Right forelimb (tissue), 1 donor: ENCODE measurements at places on chromosomes 6 and 20.
A peak's percentile ranks its signal among the peaks of the same experiment; 100 is the strongest.

- DNase-seq, result no peak
Observed at GRCh38 chr6:154786144-154786868, 53.1 kb downstream of the SCAF8 start.

- no peak for DNase-seq
Observed at GRCh38 chr6:93266116-93266817, 153.1 kb downstream of the EPHA7 start.

DNA sequence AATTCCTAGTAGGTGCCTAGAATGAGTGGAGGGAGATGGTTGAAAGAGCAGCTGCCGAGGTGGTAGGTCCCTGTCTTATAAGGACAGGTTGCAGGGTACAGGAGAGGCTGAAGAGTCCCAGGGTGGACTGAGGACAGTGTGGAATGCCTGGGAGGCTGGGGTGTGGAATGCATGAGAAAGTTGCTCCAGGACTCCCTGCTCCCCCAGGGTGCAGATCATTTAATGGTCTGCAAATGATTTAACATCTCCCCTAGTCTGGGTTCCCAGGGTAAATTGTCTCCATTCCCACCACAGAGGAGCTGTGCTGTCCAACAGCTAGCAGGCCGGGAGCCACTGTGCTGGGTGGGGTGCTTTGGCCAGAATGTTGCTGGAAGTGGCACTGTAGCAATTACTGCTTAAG is 76.0 kb downstream of the CD83 start:
- DNase-seq, result no peak

DNA sequence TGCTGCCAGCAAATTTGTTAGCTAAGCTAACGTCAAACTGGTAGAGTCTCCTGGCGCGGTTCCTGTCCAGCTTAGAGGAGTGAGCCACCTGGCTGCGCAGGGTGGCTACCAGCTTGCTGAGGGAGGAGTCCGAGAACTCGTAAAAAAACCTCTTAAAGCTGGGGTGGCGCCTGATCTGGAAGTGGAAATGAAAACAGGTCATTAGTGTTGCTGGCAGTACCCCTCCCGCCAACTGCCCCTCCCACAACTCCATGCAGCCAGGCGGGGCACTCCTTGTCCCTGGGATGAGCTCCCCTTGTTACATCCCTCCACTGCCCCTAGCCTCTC is 17.3 kb downstream of the BNIP5 start:
- peak; percentile 23 for DNase-seq

GRCh38 chr6:131309437-131309836 is 174.2 kb downstream of the AKAP7 start:
- DNase-seq, result no peak

GRCh38 chr6:35259948-35260590 is 534 bp downstream of the ZNF76 start:
- DNase-seq, result no peak

GRCh38 chr20:24743641-24744040 is 205.4 kb upstream of the CST7 start:
- DNase-seq, result no peak

- DNase-seq, result no peak
Observed at GRCh38 chr6:104754788-104755409, 104.8 kb downstream of the HACE1 start.

DNA sequence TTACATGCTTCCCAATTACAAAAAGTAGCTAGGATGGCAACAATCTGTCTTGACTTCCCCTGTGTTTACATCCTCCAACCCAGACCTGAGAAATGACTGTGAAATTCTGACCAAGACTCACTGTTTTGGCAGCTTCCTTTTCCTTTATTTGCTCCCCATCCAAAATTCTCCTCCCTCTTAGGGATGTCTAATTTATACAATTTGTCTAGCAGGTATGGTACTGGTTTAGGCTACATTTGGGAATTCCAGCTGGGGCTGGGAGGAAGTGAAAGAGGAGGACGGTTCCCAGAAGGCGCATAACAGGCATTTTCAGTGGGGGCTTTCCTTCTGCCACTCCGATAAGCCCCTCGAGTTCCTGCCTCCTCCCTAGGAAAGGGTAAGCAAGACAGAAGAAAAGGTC is 231.5 kb upstream of the BTBD3 start:
- no peak for DNase-seq

GRCh38 chr6:108677357-108677756 is 116.6 kb downstream of the FOXO3 start:
- no peak for DNase-seq

DNA sequence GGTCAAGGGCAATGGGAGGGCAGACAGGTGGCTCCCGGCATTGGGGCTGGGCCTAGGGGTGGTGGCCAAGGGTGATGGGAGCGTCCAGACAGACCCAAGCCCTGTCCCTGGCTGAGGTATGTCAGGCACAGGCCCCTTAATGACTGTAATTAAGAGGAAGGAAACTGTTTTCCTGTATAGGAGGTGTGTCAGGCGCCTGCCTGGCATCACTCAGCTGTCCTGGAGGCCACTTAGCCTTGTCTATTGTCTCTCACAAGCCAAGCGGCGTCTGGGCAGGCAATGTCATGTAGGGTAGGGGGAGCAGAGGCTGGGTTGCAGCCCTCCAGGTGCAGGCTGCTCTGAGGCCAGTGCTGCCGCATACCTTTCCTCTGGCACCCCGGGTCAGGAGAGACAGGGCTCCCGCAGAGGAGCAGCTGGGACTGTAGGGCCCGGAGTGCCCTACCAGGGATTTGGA is 3.9 kb upstream of the FAM83C start:
- no peak for DNase-seq

DNA sequence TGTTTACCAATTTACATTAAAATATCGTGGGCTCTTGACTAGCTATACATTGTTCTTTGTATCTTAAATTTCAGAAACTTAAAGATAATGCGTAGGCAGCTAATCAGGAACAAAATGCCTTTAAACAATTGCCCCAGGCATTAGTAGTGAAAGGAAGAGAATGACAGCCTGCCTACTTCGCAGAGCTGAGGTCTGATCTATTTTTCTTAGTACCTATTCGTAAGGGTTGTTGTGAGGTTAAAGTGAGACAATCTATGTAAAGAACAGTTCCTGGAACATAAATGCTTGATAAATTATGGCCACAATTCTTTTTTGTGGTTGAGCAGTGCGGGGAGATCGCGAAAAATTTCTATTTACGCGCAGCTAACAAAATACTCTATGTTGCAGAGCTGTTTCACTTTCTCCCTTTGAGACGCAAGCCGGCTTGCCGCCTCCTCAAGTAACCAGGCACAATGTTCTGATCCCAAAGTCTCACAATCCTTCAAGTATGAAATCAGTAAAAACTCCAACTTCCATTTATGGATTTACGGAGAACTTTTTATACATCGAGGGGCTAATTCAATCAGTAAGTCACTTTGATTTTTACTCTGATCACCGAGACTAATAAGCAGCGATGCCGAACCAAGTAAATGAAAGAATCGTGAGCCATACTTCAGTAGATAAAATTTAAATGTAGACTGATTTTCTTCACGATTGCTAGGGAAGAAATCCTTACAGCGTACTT is 878 bp upstream of the PNRC1 start:
- peak; percentile 56 for DNase-seq

DNA sequence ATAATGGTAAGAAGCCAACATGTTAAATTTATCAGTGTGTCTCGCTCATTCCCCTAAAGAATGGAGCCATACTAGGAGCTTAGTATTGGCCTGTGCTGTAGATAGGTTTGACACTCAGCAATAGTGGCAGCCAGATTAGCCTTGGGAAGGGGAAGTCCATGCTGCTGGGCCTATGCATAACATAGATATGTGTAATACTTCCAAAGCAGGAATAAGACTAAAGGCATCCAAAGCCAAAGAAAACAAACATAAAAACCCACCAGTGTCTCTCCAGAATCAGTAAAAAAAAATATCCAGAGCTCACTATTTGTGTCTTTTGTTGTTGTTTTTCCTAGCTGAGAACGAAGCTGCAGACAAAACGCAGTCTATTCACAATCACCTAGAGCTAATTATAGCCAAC is 104.2 kb upstream of the STXBP5 start:
- DNase-seq, result no peak

DNA sequence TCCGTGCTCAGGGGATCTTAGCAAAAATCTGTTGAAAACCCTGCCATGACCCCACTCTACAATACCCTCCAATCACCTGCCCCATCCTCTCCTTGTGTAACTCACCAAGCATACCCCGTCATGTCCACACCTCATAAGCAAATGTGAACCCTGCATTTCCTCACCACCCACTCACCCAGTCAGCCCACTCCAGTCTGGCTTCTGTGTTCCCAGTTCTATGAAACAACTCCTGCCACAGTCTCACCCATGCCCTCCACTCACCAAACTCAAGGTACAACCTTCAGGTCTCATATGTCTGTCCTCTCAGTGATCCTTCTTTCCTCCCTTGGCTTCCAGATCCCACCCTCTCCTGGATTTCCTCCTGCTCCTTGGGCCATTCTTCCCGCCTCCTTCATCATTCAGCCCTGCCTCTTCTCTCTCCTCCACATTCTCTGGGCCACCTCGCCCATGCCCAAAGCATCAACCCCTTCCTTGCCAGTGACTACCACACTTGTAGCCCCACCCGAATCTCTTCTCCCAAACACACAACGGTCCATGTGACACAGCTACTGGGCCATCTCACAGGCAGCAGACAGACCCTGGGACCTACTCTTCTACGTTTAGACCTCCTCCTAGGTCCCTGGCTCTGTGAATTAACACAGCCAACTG is 8.8 kb downstream of the DDRGK1 start:
- no peak for DNase-seq

- DNase-seq, result no peak
Observed at GRCh38 chr6:166721576-166721975, 94.5 kb upstream of the RPS6KA2 start.

GRCh38 chr6:83308833-83309232 is 115.7 kb downstream of the RWDD2A start:
- DNase-seq, result no peak

DNA sequence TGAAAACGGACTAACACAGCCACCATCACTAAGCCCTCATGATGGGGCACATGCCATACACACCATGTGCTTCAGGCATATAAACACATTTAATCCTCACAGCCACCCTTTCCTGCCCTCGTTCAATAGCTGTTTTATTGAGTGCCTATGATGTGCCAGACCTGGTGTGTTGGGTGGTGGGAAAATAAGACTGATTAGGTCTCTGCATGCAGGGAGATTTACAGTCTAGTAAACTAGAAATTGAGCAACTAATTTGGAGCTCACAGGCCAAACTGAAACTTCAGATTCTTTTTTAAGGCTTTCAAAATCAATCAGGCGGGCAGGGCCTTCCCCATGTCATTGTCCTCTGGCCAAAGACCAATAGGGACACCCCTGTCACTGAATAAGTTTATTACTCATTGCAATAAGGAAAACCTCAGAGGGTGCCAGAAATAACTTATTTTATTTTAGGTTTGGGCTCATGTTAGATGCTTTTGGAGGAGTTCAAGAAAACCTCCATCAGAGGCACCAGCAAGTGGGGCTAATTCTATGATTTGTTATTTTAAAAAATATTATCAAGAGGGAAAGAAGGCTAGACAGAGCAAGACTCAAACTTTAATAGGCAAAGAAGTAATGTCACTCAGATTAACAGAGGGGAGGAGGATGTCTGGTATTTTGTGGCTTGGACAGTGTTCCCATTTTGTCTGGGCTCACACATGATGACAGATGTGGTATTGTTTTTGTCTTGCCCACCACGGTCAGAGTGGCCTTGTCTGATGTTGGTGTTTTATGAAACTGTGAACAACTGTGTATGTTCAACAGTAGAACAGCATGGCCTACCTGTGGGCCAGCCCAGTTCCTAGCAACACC is 12.0 kb downstream of the ZFP64 start:
- no peak for DNase-seq

- no peak for DNase-seq
Observed at GRCh38 chr6:14831937-14832336, 413.9 kb upstream of the JARID2 start.

GRCh38 chr6:131004936-131005335 is 58.1 kb downstream of the EPB41L2 start:
- no peak for DNase-seq
